ENCODE measurements at places on chromosomes 2 and 18.

- peak; percentile 29 for DNase-seq
Observed at GRCh38 chr2:26346454-26347053, at the start of gene ADGRF3. TSS of gene ADGRF3 (minus strand) at chr2:26346789. CDS start at chr2:26346234, 555 bp downstream.

DNA sequence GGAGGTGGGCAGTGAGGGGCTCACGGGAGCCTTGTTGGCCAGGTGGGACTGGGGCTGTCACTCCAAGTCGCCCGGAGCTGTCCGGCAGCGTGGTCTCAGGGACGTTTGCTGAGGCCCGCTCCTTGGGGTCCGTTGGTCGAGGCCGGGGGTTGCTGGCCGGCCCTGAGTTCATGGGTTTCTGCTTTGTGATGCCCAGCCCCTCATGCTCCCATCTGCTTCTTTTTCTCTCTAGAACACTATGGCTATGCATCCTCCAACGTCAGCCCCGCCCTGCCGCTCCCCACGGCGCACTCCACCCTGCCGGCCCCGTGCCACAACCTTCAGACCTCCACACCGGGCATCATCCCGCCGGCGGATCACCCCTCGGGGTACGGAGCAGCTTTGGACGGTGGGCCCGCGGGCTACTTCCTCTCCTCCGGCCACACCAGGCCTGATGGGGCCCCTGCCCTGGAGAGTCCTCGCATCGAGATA, 14.5 kb downstream of the NFATC1 start:
- no peak for DNase-seq

DNA sequence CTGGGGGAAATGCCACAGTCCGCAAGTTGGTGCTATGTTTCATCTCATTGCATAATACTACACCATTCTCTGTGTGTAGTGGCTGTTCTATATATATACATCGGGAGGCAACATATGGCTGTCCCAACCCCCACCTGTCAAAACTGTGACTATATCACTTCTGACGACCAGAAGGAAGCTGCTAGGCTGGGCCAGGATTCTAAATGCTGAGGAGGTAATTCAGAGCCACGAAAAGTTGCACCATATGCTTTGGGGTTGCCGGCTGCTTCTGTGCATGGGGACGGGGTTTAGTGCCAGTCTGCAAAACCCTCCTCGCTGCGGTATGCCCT, 117.3 kb downstream of the MSH2 start:
- peak; percentile 35 for DNase-seq

DNA sequence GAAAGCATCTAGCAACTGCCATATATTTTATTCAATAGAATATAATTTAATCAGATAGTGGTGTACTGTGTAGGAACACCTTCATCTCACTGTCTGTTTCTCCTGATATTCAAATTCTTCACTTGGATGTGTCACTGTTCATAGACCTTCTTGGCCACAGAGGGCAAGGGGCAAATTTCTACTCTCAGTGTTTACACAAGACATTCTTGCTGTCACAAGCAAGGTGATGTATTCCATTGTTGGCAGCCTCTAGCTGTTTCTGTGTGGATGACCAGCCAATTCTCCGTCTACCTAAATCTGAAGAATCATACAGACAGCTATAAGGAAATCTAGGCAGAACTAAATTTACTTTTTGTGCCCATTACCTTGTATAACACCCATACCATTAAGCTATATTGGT, 948.3 kb downstream of the CNTNAP5 start:
- DNase-seq, result no peak

DNA sequence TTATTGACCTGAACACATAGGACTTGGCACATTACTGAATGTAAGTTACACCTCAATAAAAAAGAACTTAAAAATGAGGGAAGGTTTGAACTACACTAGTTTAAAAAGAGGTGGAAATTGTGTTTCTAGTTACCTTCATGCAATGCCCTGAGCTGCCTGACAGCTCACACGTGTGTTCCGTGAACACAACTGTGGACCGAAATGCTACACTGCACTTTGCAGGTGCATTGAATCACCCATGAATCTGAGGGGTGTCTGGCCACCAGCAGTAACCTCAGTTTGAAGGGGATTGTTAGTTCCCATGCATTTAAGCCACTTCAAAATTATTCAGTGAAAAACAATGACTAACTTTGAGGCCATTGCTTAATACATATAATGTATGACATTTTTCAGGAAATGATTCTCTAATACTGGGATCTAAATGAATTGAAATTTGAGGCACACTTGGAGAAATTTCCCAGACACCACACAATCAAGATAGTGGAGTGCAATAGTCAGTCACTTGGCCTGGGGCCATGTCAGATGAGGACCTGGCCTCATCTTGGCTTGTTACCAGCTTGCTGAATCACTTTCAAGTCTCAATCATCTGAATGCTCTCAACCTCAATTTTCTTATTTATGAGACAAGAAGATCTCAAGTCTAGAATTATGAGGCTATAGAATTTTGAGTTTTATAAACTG, 59.3 kb downstream of the MYL12B start:
- DNase-seq, result no peak

- DNase-seq, result peak; percentile 19
Observed at GRCh38 chr2:150485114-150485870, 2.2 kb downstream of the RND3 start.

- no peak for DNase-seq
Observed at GRCh38 chr2:215793747-215794595, 219.4 kb downstream of the MREG start.

- DNase-seq, result no peak
Observed at GRCh38 chr2:51247252-51247805, 215.4 kb upstream of the NRXN1 start.

GRCh38 chr2:169275696-169276444, 86.5 kb downstream of the LRP2 start:
- DNase-seq, result no peak

DNA sequence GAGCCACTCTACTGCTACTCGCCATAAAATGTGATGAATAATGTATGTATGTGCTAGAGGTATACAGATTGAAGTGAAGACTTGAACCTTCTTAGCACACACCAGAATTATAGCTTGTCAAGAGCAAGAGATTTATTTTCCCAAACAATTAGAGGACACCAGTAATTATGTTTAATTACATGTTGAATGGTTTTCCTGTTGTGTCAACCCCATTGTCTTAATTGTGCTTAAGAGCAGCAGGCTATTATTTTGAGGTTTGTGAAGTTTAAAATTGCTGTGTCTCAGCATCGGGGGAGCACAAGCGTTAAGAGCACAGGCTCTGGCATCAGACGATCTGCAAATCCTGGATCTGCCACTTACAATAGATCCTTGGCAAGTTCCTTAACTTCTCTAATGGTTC, 29.0 kb downstream of the KIF5C start:
- no peak for DNase-seq

GRCh38 chr2:107743274-107743673, 83.4 kb upstream of the RGPD4 start:
- DNase-seq, result no peak

GRCh38 chr2:234288974-234289455, 207.9 kb downstream of the ARL4C start:
- peak; percentile 52 for DNase-seq

GRCh38 chr18:22559414-22560274, 141.9 kb upstream of the CTAGE1 start:
- DNase-seq, result peak; percentile 40

DNA sequence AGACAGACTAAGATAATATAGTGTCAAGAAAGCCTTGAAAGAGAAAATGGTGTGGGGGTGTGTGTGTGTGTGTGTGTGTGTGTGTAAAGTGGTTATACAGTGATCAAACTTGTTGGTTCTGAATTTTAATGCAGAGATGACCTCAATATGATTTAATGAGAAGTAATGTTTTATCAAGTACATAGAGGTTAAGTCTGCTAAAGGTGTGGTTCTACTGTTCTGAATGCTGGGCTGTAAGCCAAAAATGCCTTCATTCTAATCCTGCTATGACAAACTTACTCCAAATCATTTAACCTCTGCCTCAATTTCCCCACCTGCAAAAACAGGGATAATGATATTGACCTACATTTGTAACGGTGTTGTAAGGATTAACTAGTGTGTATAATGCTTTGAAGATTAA, 87.9 kb downstream of the WDPCP start:
- no peak for DNase-seq
